ENCODE measurements at places on chromosomes 1 and 21.

DNA sequence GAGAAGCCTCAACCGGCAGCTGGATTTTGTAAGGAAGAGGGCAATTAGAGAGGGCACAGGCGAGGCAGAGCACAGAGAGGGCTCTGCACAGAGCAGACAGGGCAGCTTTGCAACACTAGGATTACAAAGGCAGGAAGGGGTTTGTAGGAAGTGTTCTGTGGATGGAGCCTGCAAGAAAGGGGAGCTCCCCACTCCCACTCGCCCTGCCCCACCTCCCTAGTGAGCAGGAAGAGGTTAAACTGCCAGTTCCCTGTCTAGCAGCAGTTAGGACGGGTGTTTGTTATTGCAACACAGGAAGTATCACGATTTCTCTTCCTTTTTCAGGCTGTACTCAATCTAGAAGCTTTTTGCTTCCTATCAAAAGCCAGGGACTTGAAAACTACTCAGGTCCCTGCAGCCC lies 63.3 kb upstream of the LRRC8D start:
- DNase-seq, result peak; percentile 50

- DNase-seq, result no peak
Measured at GRCh38 chr1:42684139-42684538, 1.9 kb downstream of the YBX1 start.

GRCh38 chr1:174982971-174983689 lies 16.6 kb upstream of the CACYBP start:
- peak; percentile 74 for DNase-seq

- DNase-seq, result peak; percentile 2
Measured at GRCh38 chr21:45695086-45695485, 51.6 kb downstream of the PCBP3 start.

DNA sequence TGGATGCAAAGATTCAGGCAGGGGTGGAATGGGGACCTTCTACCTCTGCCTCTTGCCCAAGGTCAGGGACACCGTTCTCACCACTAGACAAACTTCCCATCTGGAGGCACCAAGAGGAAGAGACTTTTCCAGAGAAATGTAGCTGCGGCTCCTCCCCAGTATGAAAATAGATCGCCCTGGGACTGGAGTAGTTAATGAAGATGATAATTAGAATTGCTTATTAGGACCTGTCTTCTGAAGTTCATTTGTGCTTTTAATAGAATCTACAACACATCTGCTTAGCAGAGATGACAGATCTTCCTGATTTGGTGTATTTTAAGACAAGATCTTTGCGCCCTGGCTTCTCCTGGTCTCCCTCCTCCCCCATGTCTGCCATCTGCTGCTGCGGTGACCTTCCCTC lies 266.6 kb downstream of the KAZN start:
- DNase-seq, result no peak

GRCh38 chr1:226047495-226047894 lies 15.0 kb upstream of the H3-3A start:
- DNase-seq, result no peak
